HCT116 (cell line): ENCODE measurements at places on chromosomes 11 and 22. TPM values are rescaled to one million over a fixed set of nuclear protein-coding genes. Genes with fewer than 3 reads are reported as not detected.

GRCh38 chr11:115653926-115654325, 149.7 kb upstream of the CADM1 start:
- no peak for DNase-seq

DNA sequence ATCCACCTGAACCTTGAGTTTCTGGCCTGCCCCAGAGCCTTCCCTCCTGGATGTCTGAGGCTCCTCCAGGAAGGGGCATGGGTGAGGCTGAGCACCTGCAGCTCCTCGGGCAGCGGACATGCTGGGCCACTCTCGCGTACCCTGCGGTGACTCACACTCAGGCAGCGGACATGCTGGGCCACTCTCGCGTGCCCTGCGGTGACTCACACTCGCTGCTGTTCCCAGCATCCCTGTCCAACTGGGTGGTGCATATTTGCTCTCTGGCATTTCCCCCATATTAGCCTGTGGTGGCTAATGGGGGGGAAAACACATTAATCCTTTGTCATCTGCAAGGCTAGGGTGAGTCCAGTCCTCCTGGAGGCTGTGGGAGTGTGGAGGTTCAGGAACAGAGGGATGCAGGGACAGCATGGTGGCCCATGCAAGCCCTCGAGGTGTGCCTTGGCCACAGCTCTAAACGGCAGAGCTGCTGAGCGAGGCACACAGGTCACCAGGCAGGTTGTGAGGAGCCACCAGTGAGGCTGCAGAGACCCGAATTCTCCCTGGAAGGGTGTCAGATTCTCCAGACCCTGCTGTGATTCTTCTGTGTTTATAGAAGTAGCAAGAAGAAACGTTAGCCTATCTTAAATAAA, 728.1 kb downstream of the BRD1 start:
- DNase-seq: peak; percentile 45

- no peak for DNase-seq
These were observed 94.5 kb downstream of the FDX1 start for GRCh38 chr11:110524238-110524637.

GRCh38 chr11:73759610-73760134, 1.2 kb downstream of the RAB6A start:
- no peak for DNase-seq

- no peak for DNase-seq
These were observed 22.1 kb downstream of the FLI1 start for GRCh38 chr11:128715691-128716561.

- no peak for DNase-seq
These were observed 7.1 kb downstream of the P2RY2 start for GRCh38 chr11:73225001-73225686.

DNA sequence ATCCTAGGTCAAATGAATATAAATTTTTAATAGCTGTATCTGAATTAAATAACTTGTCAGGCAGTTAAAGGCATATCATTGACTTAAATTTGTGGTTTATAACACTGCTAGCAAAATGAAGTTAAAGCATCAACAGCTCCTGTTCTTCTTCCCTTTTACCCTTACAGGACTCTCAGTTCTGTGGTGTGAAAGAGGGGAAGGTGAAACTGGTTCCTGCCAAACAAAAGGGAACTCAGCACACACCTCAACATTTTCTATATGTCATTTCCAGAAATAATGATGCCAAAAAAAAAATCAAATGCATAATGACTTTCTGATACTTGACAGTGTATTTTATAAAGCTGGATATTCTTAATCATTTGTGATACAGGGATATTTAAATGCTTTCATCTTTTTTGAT, 21.2 kb downstream of the ARL14EP start:
- no peak for DNase-seq

DNA sequence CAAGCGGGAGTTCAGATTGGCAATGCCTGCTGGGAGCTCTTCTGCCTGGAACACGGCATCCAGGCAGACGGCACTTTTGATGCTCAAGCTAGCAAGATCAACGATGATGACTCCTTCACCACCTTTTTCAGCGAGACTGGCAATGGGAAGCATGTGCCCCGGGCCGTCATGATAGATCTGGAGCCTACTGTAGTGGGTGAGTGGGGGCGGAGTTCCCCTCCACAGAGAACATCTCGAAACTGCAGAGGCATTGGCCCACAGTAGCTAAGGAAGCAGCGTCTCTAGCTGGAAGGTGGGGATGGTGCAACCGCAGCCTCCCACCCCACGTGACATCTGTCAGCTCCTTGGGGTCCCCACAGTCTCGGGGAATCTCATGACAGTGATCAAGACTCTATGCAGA, 10.9 kb downstream of the TUBA8 start:
- DNase-seq: no peak

DNA sequence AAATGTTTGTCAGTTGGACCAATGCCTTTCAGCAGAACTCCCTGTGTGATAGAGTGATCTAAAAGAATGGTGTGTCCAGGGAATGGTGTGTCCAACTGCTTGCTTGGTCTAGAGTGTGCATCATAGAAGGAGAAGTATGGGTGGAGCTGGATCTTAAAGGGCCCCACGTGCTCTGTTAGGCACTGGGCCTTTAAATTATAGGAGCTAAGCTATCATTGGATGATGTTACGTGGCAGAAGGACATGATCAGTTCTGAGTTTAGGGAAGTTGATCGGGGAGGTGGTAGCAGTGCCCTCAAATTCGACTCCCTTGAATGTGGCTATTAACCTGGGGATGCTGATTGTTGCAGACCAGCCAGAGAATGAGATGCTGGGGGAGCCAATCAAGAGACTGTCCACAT, 16.4 kb downstream of the STX3 start:
- no peak for DNase-seq

DNA sequence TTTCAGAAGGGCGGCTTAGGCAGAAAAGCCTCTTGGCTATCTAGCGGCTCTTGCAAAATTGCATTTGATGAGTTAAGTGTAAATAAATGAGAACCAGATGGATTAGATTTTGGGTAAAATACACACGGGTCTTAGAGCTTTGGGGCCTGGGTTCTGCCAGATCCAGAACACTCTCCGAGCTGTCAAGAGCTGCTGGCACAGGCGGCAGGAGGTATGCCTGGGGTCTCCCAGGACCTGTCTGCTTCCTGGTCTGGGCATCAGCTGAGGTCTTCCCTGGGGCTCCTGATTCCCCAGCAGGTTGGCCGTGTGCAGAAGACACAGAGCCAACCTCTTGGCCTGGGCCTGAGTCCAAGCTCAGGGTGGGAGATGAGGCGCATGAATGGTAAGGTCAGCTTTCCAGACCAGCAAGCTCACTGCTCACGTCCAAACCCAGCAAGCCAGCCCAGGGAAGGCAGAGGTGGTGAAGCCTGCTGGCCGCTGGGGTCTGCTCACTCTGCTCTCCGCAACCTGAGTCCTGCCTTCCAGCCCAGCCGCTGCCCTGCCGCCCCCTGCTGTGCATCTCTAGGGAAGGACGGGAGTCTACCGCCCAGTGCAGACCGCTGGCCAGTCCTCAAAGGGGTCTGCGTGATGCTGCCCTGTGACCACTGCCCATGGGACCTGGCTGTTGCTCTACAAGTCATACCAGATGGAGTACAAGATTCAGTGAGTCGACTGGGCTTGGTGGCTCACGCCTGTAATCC, 44.9 kb downstream of the SCUBE1 start:
- DNase-seq: no peak

DNA sequence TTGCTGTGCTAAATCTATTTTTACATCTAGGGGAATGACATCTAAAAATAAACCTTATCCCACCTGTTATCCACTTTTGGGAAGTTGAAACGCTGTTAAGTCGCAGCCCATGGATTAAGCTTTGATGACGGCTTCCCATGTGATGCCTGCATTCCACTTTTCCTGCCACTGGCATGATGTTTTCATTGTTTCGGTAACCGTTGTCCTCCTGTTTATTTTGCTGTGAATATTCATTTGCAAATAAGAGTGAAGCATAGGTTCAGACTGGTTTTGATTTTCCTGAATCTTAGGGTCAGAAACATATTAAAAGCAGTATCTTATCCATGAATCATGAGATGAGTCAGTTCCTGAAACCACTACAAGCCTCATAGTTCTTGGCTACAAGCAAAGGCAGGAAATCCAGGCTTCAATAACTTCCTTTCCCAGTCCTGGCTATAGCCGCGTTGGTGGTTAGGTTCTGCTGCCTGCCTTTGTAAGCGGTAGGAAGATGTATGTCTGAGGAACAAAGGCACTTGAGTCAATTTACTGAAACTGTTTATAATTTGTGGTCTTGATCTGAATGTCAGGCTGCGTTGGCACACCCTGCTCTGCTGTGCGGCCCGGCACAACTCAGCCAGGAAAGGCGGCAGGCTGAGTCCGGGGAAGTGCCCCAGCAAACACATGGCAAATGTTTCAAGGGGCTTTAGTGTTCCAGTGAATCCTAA, 19.4 kb downstream of the TEAD1 start:
- peak; percentile 96 for DNase-seq

The POTEH gene
- total RNA-seq: not detected

The ST14 gene
- total RNA-seq: 107 TPM

The GLYATL2 gene
- not detected for total RNA-seq

The E2F8 gene
- total RNA-seq: 18.4 TPM

The MYEOV gene
- 135 TPM for total RNA-seq

The CNIH2 gene
- total RNA-seq: 1.3 TPM

The GLYAT gene
- total RNA-seq: not detected

The OR4P4 gene
- not detected for total RNA-seq

The SCT gene
- total RNA-seq: not detected

The STK33 gene
- 10.9 TPM for total RNA-seq

The RAG1 gene
- total RNA-seq: 0.54 TPM
